ENCODE measurements at places on chromosomes 16 and 17.

DNA sequence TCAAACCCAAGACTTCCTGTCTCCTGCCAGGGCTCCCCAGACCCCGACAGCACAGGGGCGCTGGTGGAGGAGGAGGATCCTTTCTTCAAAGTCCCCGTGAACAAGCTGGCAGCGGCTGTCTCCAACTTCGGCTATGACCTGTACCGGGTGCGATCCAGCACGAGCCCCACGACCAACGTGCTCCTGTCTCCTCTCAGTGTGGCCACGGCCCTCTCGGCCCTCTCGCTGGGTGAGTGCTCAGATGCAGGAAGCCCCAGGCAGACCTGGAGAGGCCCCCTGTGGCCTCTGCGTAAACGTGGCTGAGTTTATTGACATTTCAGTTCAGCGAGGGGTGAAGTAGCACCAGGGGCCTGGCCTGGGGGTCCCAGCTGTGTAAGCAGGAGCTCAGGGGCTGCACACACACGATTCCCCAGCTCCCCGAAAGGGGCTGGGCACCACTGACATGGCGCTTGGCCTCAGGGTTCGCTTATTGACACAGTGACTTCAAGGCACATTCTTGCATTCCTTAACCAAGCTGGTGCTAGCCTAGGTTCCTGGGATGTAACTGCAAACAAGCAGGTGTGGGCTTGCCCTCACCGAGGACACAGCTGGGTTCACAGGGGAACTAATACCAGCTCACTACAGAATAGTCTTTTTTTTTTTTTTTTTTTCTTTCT, 8.1 kb downstream of the SERPINF1 start:
- no peak for DNase-seq

- no peak for DNase-seq
Measured at GRCh38 chr17:48258331-48258730, 150.8 kb downstream of the SNX11 start.

DNA sequence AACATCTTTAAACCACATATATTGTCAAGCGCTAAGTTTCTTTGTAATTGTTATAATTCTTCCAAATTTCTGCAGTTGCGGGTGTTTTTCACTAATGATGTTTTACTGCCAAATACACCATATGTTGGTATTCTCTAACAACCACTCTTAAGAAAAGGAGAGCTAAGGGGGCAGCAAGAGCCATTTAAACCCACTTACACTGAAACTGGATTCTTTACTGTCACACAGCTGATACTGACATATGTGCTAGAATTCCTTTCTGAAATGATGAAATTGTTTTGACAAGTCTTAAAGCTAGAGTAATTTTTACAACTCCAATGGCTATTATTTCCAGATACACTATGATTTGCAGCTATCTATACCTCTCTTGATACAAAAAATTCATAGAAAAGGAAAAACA, 483.1 kb downstream of the CDH11 start:
- no peak for DNase-seq

DNA sequence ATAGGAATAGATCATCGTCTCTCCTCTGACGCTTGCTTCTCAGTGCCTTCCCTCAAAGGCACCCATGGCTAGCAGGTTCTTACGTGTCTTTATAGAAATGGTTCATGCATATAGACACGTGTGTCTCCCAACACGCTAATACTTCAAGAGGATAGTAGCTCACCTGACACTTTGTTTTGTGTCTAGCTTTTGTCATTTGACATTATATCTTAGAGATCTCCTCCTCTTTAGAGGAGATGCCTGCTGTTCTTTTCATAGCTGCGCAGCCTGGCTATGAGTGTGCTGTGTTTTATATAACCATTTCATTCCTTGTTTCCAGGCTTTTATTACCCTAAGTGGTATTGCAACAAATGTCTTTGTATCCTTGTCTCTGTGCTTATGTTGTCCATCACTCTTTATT, 411.7 kb downstream of the CPPED1 start:
- no peak for DNase-seq

GRCh38 chr17:74187761-74188160, 15.7 kb upstream of the RPL38 start:
- DNase-seq: no peak
